ENCODE measurements at places on chromosomes 7 and 10.

DNA sequence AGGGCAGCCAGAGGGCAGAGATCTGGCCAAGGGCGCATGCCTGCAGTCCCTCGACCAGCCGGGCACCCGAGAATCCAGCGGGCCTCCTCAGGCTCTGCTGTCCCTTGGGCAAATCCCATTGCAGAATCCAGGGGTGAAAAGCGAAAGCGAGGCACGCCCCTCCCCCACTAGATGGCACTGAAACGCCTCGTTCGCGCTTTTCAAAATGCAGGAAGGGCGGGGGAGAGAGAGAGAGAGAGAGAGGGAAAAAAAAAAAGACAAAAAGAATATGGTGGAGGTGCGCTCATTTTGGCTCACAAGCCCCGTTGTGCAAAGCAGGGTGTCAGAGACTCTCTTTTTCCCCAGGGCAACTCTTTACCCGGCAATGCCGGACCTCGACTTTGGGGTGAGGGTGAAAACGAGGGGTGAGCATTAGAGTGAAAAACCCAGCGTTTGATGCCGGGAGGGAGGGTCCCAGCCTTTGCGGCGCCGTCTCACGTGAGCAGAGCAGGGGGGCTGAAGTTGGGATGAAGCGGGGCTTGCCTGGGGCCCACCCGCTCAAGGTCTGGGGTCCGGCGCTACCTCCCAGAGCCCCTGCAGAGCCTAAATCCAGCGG, 2.5 kb upstream of the TMEM178B start:
- no peak for DNase-seq

GRCh38 chr7:82345886-82346285, 97.7 kb downstream of the CACNA2D1 start:
- no peak for DNase-seq

DNA sequence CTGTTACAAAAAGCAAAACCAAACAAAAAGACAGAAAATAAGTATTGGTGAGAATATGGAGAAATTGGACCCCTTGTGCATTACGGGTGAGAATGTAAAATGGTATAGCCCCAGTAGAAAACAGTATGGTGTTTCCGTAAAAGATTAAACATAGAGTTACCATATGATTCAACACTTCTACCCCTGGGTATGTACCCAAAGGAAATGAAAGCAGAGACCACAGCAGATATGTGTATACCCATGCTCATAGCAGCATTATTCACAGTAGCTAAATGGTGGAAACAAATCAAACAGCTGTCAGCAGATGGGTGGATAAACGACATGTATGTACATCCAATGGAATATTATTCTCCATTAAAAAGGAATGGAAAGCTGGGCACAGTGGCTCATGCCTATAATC, 42.4 kb downstream of the STARD3NL start:
- DNase-seq = no peak

GRCh38 chr7:139562961-139563565, 39.6 kb downstream of the CLEC2L start:
- no peak for DNase-seq

DNA sequence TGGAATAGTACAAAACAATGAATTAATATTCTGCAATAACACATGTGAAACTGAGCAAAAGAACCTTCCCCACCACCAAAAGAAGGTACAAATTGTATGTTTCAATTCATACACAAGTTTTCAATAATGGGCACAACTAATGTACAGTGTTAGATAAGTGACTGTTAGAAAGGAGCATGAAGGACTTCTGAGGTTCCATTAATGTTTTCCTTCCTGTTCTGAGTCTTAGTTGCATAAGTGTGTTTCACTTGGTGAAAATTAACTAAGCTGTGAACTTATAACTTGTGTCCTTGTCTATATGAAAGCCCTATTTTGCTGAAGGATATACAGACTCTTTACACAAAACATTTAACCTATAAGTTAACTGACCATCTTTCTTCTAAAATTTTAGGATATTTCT, 8.2 kb downstream of the GSAP start:
- no peak for DNase-seq

All from suprapubic skin (tissue), 4 donors.